ENCODE measurements at places on chromosomes 16 and 17.

GRCh38 chr16:72068930-72069329, 5.9 kb downstream of the HPR start:
- DNase-seq = no peak

DNA sequence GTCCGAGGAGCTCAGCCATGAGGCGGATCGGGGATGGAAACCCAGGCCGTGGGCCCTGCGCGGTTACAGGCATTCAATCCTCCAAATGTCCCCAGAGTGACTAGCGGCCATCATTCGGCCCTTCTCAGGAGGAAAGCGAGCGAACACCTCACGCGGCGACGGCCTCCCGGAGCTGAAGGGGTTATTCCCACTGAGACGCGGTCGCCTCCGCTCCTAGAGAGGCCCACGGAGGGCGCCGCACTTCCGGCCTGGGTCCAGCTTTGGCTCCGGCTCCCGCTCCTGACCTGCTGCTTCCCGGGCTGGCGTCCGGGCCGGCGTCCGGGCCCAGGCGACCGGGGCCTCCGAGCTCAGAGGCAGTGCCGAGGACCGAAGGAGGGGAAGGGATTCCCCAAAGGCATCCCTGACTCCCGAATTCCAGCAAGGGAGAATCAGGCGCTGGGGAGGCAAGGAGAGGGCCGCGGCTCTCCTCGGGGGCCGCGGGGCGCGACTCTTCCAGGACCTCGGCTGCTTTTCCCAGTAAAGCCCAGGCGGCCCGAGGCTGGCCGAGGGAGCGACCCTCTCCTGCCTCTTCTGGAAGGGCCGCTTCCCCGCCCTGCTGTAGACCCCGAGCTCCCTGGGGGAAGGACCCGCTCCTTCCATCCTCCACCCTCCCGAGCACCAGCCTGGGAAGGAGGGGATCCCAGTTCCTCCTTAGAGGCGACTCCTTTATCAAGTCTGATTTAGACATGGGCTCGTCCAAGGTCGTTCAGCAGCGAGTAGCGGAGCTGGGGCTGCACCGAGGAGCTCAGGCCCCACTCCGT, 18.6 kb upstream of the ZNF629 start:
- DNase-seq = peak; percentile 62

- no peak for DNase-seq
These were observed 24.0 kb downstream of the PRKCB start for GRCh38 chr16:23859713-23860269.

DNA sequence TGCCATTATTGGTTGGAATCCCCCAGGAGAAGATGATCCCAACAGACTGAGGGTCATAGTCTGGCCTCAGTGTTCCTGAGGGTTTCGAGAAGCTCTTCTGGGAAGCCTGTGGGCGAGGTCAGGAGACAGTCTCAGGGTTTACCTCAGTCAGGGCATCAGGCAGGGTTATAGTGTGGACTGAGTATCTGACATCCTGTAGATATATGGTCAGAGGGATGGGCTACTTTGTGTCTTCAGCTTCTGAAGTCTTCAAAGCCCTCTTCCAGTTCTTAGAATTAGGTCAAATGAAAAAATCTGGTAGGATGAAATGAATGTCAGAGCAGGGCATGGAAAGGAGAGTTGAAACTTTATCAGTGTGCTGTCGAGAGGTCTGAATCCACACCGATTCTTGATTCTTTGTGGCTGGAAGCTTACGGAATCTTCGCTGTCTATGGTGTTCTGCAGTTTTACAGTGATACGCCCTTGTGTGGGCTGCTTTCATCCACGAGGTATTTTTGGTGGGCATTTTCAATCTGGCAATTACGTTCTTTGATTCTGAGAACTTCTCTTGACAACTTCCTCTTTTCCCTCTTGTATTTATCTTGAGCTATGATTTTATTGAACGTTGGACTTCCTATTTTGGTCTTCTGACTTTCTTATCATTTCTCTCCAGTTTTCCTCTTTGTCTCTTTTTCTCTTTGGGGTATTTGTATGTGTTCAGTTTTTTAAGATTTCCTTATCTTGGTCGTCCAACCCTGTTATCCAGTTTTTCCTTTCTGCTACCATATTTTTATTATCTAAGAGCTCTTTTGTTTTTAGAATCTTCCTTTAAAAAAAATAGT, 30.4 kb downstream of the BPTF start:
- no peak for DNase-seq

- no peak for DNase-seq
These were observed 12.3 kb downstream of the PSMD12 start for GRCh38 chr17:67353929-67354574.

GRCh38 chr16:5615868-5616642, 518.5 kb upstream of the EEF2KMT start:
- no peak for DNase-seq

- DNase-seq = no peak
These were observed 8.4 kb upstream of the GAA start for GRCh38 chr17:80092959-80093358.

- DNase-seq = no peak
These were observed 1.1 kb upstream of the ZNF747 start for GRCh38 chr16:30535777-30536190.

DNA sequence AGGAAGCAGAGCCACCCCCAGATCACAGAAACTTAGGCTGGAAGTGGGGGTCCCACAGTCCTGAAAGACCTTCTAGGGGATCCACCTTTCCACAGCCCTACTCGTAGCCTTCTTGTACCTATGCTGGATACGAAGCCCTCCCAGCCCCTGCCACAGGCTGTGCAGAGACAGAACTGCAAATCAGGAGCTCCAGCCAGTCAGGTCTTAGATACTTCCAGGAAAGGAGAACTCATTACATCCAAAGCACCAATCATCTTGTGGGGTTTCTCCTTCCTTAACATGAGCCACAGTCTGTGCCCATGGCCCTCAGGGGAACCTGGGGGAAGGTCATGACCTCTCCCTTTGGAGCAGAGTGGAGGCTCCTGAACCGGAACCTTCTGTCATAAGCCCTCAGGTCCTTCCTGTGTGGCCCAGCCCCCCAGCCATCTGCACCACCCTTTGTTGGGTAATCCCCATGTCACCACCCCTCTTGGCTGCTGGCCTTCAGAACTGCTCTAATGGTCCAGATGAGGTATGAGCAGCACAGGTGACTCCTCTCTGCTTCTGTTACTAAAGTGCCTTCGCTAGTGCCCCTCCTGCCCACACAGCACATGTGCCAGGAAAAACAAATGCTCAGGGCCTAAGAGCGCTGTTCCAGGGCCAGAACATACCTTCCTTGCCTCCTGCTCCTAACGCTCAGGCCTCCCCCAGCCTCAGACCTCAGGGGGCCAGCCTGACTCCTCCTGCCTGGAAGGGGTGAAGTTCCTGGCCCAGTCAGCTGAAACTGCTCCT, 14.6 kb downstream of the SRCIN1 start:
- DNase-seq = no peak

- no peak for DNase-seq
These were observed 403.8 kb upstream of the CDH11 start for GRCh38 chr16:65525707-65526106.

GRCh38 chr17:1365445-1366039, 34.5 kb downstream of the YWHAE start:
- DNase-seq = peak; percentile 66

DNA sequence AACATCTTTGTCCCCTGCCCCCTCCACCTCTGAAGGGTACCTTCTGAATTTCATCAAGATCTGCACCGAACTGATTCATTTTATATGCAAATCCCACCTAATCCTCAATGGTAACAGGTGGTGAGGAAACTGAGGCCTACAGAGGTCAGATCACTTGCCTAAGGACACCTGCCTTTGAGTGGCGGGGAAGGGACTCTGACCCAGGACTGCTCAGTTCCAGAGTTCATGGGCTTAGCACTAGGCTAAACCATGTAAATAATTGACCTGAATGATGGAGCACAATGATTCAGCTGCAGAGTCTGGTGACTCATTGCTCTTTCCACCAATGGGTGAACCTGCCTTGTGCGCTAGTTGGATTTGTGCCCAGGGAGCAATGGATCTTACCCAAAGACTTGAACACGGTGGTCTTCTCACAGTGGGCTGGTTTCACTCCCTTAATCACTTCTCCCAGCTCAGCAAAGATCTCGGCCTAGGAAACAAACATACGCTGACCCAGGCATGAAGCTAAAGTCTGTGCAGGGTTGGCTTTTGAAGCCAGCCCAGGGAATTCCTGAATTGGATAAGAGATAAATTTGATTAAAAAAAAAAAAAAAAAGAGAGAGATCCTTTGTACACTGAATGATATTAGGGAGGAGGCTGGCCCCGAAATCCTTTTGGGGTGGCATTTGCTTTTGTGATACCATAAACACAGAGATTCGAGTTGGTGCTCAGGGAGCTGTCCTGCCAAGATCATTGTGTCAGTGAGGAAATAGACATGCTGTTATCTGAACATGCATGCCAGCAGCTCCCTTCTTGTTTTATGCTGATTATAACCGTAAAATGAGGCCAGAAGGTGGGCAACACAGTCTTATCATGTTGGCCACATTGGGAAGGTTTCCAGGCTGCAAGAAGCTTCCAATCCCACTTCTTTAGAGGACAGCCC, 17.0 kb downstream of the CRYM start:
- DNase-seq = no peak

DNA sequence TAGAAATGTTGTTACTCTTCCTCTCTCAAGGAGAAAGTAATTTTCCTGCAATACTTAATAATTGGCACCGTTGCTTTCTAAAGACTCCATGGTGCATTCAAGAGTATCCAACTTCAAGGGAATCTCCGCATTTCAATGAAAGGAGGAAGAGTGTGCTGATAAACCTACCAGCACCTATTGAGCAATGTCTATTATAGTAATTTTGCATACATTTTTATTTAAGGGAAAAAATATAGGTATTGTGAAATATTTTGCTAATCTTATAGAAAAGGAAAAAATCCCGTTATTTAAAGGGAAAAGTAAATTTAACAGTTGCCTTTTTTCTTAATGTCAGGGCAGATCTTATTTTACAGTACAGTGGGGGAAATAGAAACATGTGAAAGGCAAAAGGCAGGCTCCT, 1.1 kb upstream of the TMEM106A start:
- DNase-seq = no peak

- no peak for DNase-seq
These were observed 14.0 kb upstream of the SLC6A4 start for GRCh38 chr17:30249460-30249859.

DNA sequence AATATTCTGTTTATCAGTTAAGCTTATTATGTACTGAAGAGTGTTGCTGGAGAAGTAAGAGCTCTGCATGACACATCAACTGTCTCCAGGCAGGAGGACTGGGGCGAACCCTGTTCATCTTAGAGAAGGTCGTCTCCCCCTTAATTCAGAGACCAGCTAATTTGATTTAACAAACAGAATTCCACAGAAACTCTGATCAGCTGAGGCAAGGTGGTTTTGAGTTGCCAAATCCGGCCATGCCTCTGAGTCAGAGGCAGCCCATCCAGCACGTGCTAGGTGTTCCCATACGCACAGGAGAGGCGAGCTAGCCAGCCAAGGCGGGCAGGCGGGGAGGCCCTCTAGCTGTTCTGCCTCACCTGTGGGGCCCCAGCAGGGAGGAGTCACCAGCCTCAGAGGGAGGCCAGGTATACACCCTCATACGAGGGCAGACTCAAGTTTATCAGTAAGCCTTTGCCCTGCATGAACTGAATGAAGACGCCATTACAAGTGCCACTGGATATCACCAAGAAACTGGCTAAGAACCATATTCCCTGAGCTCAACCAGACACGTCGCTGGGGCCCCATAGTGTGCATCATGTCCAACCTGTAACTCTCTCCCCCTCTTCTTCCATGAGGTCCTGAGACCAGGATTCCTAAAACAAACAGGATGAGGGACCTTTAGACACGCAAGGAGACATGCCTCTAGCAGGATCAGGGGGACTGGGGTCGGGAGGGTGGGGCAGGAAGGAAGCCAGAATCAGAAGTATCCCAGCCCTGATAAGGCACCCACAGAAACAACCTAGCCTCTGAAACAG, 25.7 kb downstream of the STAT5A start:
- no peak for DNase-seq

DNA sequence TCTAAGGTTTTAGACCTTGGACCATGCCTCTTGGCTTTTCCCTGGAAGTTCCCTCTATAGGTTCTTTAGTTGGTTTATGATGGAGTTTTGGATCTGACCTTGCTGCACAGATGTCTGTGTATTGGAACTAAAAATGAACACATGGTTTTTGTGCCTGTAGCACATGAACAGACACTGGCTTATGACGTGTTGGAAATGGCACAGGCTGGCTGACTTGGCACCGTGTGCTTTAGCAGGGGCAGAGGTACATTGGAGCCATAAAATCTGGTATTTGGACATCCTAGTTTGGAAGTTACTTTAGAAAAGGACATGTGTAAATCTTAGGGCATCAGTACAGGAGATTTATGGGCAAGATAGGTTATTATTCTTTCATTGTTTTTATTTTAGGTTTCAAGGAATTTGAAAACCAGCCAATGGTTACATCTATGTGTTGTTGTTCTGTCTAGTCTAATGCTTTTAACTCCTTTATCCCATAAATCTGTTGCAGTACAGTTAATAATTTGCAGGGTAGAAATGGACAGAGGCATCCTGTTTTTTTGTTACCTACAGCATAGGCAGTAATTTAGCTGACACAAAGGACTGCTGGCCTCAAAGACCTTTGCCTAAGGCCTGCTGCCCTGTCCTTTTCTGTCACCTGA, 6.0 kb downstream of the SOCS7 start:
- DNase-seq = no peak

- DNase-seq = no peak
These were observed 670.1 kb upstream of the CA10 start for GRCh38 chr17:52828621-52829020.

GRCh38 chr16:7137560-7138330, 194.9 kb upstream of the RBFOX1 start:
- DNase-seq = no peak

GRCh38 chr16:81369888-81370504, 55.2 kb downstream of the GAN start:
- no peak for DNase-seq

DNA sequence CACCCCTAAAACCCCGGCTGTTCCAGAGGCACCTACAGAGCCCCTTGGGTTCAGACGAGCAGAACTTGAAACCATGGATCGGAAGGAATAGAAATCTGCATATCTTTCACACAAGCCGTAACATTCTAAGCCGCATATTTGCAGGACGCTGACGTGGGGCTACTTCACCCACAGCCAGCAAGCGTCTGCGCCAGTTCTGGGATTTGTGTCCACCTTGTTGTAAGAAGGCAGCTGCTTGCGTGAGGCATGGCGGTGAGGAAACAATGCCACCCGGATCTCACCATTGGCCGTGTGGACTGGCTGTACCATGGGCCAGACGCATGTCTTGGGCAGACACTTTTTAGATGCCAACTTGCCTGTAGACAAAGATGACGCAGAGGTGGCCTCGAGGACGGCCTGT, 34.5 kb downstream of the TNFRSF13B start:
- DNase-seq = no peak

All from cerebellar nuclear complex (tissue), 1 donor.